ENCODE measurements at places on chromosomes 16 and 17.

- no peak for DNase-seq
Observed at GRCh38 chr17:27939474-27940465, 46.6 kb upstream of the LYRM9 start.

DNA sequence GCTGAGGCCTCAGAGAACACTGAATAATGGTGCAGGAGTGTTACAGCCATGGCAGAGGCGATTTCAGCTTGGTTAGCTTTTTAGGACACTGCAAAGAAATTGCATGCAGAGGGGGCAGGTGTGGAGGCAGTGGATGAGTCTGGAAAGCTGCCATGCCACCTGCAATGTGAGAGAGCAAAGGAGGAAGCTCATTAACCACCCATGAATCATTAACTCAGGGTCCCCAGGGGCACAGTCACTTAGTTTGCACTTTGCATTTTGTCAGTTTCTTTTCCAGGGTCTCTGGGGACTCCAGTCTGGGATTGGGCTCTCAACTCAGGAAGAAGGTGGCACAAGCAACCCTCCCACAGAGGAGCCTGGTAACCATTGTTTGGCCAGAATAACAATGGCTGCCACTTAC is 132.9 kb downstream of the USP31 start:
- DNase-seq: no peak

DNA sequence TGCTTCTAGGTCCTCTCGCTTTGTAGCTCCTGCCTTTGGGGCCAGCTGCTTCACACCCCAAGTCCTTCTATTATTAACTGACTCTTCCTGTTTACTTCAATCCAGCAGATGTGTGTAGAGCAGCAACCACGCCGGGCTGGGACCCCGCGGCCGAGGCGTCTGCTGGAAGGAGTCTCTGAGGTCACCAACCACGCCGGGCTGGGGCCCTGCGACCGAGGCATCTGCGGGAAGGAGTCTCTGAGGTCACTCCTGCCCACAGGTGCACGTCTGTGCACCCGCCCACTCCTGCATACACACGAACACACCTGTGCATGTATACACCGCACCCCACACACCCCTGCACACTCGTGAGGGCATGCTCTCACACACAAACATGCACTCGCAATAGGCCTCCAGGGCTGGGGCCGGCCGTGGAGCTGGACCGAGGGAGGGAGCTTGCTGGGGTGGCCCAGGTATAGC is 7.8 kb upstream of the TEX19 start:
- DNase-seq: no peak

- DNase-seq: peak; percentile 42
Observed at GRCh38 chr17:8016632-8017424, 14.4 kb downstream of the GUCY2D start.

- DNase-seq: peak; percentile 46
Observed at GRCh38 chr17:77281122-77281903, 140.5 kb downstream of the SEC14L1 start.

DNA sequence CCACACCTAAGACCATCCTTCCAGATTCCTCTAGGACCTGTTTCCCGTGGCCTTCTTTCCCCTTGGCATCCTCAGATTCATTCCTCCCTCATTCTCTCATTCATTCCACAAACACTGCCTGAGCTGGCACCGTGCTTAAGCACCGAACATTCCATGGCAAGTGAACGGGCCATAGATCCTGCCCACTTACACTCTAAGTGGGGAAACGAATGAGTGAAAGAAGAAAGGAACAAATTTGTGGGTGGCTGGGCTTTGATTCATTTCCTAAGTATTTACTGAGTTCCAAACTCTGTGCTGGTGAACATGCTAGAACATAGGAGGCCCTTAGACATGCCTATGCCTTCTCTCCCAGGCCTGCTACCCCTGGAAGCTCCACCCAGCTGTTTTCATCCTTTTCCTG is 30.0 kb downstream of the SRCIN1 start:
- peak; percentile 46 for DNase-seq

GRCh38 chr17:29836643-29837042 is 93.4 kb downstream of the SSH2 start:
- DNase-seq: no peak
